NCI-H2227 treated with DMSO at 0.1 percent for 48 hours (cell line): ENCODE measurements at places on chromosomes 16 and 17.

DNA sequence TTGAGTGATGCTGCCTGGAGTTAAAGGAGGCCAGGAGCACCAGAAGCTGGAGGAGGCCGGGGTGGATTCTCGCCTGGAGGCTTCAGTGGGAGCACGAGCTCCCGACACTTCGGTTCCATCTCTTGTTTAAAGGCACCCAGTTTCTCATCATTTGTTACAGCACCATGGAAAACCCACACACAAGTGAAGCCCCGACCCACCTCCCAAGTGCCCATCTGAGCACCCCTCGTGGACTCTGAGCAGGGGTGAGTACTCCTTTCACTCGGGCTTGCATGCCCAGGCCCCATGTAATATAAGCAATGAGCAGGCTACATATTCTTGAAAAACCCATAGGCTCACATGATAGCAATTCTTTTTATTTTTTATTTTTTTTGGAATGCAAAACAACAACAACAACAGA is 196.9 kb upstream of the MAF start:
- no peak for DNase-seq

DNA sequence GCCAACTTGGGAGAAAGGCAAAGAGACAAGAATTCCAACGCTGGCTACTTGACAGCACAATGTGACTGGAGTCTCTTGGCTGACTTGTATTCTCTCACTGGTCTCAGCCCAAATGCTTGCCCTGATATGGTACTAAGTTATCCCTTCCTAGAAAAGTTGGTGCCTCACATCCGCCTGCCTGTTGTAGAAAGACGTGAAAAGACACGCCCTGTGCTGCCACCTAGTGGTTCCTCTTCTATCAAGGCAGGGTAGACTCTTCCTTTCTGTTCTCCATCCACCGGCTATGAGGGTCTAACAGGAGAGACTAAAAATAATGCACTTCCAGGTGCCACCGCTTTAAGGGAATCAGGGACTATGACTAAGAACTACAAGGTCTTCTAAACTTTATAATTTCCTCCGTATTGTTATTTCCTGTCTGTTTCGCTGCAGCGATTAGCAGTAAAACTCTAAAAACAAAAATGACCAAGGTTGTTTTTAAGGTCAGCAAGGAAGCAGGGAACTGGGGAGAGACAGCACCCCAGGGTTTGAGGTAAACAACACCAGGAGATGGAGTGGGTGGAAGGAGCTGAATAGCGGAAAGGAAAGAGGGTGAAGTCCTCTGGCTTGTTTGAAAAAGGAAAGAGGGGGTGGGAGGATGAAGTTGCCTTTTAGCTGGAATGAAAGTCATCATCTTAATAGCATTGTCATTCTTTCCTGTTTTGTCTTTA is 109.5 kb downstream of the YPEL2 start:
- peak; percentile 85 for DNase-seq

DNA sequence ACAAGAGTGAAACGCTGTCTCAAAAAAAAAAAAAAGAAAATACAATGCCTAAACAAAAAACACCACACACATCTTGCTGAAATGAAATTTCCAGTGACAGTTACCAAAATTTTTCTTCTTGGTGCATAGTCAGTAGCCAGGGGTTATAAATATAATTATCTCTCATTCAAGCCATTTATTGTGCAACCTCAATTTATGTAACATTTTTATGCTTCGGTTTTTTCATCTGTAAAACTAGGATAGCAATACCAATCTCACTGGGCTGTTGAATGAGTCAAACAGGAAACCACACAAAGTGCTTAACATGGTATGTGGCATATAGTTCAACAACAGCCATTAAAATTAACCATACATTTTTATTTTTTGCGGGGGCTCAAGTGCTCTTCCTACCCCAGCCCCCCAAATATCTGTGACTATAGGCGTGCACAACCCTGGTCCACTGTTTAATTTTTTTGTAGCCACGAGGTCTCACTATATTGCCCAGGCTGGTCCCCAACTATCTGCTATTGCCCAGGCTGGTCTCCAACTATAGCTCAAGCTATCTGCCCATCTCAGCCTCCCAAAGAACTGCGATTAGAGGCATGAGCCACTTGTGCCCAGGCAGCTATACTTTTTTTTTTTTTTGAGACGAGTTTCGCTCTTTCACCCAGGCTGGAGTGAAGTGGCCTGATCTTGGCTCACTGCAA is 2.6 kb downstream of the COG4 start:
- no peak for DNase-seq

DNA sequence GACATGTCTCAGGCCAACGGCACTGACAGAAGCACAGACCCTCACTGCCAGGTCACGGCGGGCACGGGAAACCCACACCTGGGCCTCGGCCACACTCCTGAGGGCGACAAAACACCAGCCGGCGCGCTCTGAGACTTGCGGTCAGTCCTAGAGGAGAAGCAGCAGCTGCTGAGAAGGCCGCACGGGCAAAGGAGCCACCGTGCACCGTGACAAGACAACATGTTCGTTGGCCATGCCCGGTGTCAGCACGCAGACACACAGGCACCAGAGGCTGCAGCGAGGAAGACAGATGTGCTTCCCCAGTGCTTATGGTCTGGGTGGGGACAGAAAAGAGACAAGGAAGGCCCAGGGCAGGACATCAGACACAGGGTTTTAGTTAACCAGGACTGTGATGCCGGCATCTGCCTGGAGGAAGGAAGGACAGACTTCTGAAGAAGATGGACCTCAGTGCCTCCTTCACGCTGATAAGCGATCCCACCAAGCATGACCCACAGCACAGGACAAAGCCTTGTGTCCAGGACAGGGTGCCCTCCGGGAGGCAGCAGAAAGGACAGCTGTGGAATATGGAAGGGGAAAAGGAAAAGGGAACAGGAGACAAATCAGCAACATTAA is 84.0 kb downstream of the ANKRD11 start:
- no peak for DNase-seq

- DNase-seq: no peak
Observed at GRCh38 chr16:77745972-77746371, 23.7 kb downstream of the NUDT7 start.
